ENCODE measurements at places on chromosomes 7 and 10.

DNA sequence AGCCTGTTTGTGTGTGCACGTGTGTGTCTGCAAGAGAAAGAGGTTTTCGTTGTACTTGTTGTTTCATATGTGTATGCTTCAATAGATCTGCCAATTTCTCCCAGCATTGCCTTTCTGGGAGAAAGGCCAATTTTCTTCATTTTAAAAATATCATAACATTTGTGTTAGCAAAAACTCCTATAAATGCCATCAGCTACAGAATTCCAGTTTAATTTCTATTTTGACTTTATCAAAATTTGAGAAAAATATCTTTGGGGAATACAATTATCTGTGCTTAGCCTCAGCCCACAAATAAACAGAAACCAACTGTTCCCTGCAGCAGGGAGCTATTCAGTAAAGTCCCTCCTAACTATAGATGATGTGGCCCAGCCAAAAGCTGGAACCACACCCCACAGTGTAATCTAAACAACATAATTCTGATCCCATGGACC, 68.3 kb upstream of the MGMT start:
- no peak for DNase-seq

DNA sequence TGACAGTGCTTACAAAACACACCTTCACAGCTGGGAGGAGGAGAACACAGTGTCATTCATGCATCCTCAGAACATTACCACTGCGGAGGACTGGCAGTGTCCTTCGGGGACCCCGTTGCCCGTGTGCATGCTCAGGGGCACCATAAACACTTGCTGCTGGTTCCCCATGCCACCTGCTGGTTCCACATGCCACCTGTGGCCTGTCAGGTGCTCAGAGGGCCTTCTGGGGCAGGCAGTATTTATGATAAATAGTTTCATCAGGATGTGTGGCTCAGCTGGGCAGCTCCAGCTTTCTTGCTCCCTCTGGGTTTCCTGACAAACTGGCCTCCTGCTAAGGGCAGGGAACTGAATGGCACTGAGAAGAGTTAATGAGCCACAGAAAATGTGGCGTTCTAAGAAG, 32.1 kb downstream of the CELF2 start:
- no peak for DNase-seq

- no peak for DNase-seq
Observed at GRCh38 chr10:102628451-102628911, 15.8 kb upstream of the TRIM8 start.

GRCh38 chr10:124494046-124494807, 32.6 kb downstream of the LHPP start:
- DNase-seq: no peak

GRCh38 chr10:11773761-11774441, 31.7 kb downstream of the ECHDC3 start:
- no peak for DNase-seq

DNA sequence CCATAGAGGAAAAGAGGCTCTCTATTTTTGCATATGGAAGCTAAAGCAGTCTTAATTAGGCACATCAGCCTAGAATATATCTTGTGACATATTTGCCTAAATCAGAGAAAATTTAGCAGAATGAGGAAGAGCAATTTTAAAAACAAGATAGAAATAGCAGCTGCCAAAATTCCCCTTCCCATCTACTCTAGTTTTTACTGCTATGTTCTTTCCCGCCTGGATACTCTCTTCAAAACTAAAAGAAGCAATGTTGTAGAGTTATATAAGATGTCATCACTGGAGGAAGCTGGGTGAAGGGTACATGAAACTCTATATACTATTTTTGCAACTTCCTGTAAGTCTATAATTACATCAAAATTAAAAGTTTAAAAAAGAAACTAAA, 87.0 kb downstream of the ARMH3 start:
- no peak for DNase-seq

DNA sequence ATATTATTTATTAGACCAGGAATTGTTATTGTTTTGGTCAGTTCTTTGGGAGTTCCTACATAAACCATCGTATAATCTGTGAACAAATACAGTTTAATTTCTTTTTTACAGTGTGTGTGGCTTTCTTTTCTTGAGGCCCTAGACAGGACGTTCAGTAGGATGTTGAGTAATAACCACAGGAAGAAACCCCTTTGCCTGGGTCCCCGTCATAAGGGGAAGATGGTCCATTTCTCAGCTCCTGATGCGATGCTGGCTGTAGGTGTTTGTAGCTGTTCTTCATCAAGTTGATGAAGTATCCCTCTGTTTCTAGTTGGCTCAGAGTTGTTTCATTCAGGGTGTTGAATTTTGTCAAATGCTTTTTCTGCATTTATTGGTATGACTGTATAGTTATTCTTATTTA, 219.7 kb upstream of the ADARB2 start:
- DNase-seq: no peak

- peak; percentile 56 for DNase-seq
Observed at GRCh38 chr10:13349463-13350274, 1.6 kb upstream of the SEPHS1 start.

DNA sequence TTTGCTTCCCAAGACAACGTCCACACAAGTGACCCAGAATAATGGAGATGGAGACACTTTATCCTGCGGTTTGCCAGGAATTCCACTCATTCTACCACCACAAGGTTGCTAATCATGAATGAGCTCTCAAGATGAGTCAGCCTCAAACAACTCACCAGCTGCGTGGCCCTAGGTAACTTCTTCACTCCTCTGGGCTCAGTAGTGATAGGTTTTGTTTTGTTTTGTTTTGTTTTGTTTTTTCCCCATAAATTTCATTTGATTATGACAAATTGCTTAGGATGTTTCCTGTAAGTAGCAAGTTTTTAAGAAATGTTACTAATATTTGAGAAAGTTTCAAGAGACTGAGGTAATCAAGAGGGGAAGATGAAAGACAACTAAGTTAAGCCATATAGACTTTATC, 286.8 kb downstream of the PARD3 start:
- DNase-seq: peak; percentile 94

DNA sequence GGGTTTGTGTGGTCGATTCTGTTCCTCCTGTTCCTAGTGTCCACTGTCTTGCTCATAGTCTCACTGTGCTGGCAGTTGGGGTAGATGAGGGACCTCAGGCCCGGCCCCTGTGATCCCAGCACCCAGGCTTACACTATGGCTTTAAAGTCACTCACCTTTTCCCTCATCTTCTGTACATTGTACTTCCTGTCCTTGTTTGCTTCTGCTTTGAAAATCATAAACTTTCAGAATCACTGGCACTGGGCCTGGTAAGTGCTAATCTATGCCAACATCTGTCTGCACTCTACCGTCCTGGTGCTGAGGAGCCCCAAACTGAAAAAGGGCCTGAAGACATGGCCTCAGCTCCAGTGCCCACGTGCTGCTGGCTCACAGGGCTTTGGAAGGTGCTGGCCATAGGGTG, 5.7 kb upstream of the TAS2R60 start:
- DNase-seq: no peak

DNA sequence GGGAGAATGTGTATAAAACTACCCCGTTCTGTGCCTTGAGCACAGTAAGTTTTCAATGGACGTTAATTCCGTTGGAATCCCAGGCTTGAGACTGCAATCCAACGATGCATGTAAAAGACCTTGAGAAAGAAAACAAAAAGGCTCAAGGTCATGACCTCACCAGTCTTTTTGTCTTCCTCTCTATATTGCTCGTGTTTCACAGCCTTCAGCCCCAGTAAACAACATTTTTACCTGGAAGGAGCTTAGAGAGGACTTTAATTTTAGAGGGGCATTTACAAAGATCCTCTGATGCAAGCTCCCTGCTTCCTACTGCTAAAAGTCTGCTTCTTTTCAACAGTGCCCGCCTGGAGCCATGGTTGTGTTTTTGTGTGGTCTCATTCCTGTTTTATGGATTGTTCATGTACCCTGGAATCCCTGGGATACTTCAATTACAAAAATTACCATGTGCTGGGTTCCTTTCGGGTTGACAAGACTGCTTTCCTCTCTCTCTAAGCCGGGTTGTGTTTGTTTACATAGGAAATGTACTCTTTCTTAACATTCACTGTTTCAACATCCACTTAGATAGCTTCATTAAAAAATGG, 320.1 kb upstream of the NFE2L3 start:
- no peak for DNase-seq

- no peak for DNase-seq
Observed at GRCh38 chr10:23885853-23886252, 323.1 kb upstream of the KIAA1217 start.

DNA sequence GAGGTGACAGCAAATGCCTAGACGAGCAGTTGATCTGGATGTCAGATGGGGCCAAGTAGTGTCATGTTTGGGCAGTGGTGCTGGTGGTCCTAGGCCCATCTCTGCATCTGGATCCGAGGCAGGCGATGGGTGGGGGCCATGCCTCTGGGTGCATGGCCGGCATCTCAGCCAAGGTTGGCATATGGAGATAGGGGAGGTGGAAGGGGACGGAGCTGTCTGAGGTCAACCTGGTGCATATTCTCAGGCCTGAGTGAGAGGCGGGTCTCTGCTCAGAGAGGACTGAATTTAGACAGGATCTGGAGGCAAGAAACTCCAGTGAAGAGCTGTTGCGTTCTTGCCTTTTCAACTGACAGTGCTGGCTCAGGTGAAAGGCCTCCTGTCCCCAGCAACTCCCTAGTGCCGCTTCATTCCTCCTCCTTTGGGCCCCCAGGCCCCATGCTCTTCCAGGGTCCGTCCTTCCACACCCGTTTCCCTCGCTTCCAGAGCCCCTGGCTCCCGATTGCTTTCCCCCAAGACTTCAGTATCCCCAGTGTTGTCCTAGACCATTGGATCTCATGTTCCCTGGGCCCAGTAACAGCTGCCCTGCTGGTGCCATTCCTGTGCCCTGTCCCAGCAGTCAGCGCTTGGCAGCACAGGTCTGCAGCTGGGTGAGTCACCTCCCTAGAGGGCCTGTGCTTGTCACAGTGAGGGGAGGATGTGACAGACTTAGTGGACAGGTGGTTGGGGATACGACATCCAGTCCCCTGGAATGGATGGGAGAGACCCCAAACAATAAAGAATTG, 32.6 kb downstream of the GBX1 start:
- no peak for DNase-seq

- no peak for DNase-seq
Observed at GRCh38 chr10:44385696-44386441, 972 bp upstream of the CXCL12 start.

DNA sequence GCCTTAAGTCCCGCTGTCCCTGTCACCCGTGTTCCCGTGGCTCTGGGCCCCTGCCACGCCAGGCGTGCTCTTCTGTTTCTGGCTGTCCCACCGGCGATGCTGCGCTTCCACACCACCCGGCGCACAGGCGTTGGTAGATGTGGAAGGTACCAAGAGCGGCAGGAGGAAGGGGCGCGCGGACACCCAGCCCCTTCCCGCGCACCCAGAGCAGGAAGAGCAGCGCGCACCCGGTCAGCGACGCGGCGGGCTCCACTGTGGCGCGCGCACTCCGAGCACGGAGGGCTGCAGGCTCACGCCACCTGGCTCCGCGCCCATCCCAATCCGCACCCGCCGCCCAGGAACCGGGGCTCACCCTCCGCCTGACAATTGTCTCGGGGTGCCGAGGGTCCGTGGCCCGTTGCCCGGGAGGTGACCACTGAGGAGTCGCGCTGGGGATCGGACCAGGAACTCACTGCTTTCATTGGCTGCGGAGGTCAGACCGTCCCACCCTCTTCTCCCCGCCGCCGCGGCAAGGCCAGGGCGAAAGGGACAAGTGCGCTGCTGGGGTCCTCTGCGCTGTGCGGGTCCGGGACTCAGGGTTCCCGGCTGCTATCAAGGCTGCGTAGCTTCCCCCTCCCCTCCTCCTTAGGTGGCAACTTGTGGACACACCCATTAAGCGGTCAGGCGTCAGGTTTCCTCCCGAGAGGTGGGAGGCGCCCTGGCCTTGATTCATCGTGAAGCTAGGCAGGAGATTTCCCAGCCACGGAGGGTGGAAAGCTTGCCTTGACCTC, 121.6 kb upstream of the ZNF92 start:
- peak; percentile 26 for DNase-seq

DNA sequence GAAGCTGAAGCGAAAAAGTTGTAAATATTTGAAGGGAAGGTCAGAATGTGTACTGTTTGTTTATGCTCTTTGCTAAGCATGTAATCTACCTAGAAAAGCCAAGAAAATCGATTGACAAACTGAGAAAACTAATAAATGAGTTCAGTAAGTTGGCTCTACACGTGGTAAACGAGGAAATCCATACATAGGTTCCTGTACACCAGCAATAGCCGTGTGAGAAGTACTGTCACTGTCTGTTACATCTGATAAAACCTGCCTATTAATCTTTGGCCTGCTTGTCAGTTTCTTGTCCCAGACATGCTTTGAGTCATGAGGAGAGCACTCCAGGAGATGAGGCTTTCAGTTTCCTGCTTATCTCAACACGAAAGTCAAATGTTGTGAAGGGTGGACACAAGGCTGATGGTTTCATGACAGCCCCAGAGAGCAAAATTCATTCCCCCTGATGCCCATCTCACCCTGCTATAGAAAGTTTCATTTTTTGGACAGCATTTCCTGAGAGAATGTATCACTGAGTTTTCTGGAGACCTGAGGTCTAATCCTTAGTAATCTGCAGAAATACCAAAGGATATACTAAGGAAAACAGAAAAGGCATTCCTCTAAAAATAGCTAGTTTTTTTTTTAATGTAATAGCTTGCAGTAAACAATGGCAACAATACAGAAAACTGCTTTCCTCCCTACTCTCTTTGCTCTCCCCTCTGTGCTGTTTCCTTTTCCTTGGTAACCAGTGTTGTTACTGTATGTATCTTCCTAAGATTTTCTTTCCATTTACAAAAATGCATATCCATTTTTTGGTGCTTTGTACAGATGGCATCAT, 18.8 kb downstream of the BMPR1A start:
- DNase-seq: peak; percentile 34

DNA sequence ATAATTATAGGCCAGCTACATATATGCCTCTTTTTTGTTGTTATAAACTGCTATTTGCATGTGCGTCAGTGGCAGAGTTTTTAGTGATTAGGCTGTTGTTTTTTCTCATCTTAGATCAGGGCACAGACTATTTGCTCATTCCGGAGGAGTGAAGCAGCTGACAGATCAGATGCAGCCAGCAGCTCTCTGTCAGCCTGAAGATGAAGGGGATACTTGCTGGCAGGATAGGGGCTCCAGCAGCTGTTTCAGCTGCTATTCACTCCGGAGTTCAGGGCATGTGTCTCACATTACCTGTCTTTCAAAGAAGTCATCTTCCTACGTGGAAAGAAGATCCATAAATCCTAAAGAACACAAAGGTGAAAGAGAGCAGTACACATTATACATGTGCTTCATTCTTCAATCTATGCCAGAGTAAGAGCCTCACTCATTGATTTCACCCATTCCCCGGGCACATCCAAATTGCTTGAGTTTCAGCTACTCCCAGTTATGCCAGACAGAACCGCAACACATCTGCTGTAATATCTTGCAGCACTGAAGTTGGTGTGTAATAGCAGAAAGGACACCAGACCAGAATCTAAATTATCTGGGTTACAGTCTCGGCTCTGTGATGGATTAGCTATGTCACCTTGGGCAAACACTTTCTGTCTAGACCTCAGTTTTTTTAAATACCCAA, 182.8 kb upstream of the CHRM2 start:
- DNase-seq: no peak

DNA sequence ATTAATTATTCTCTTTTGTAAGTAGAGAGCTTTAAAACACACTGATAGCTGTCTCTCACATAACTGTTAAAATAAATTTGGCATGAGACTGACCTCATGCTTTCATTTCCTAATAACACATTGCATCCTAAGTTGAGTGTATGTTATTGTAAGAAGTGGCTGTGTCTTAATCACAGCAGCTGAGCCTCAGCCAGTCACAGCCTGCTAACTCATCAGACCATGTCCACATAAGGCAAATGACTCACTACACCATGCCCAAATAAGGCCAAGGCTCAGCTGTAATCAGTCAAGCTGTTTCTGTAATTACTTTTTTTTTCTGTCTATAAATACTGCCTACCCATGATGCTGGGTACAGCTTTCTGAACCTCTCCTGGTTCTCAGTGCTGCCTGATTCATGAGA, 860.9 kb downstream of the XPNPEP1 start:
- peak; percentile 21 for DNase-seq

GRCh38 chr7:108301387-108301786, 154.8 kb downstream of the NRCAM start:
- no peak for DNase-seq
